ENCODE measurements at places on chromosomes 11 and 22.

- no peak for DNase-seq
These were observed 16.4 kb downstream of the IL17REL start for GRCh38 chr22:49996119-49996517.

DNA sequence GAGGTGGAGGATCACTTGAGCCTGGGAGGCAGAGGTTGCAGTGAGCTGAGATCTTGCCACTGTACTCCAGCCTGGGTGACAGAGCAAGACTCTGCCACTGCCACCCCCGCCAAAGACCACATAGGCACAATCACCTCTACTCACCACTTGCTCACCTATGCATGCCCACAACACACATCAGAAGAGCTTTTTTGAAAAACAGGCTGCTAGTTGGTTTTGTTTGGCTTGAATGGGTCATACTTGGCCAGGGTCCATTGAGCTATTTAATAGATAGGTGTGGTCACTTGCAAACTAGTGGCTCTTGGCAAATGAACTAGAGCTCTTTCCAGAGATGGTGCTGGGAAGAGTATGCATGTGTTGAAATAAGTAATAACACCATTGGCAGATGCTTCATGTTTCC, 80.1 kb downstream of the EMSY start:
- no peak for DNase-seq

GRCh38 chr11:103413266-103413888, 304.2 kb downstream of the DYNC2H1 start:
- no peak for DNase-seq

DNA sequence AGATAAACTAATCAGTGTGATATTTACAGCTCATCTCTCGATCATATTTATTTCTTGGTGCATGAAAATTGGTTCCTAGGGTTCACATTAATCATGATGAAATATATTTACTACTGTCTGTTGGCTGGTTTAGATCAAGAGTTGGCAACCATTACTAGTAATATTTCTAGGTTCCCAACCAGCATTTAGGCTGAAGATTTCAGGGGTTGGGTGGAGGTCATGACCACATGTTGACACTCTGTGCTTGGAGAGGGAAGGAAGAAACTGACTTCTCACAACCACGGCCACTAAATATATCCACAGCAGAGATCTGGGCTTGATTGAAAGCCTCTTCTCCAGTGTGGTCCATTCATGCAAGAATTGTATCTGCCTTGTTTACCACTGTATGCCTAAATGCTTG, 87.9 kb downstream of the ALX4 start:
- DNase-seq: no peak

DNA sequence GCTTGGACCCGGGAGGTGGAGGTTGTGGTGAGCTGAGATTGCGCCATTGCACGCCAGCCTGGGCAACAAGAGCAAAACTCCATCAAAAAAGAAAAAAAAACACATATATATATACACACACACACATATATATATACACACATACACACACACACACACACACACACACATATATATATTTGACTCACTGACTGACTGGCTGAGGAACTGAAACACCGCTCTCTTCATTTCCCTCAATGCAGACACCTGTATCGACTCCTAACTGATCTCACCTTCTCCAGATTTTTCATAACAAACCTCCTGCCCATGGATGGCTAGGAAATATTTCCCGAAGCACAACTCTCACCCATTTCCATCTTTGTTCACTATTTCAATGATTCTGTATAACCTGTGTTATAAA, 140.7 kb upstream of the ANO3 start:
- DNase-seq: no peak

DNA sequence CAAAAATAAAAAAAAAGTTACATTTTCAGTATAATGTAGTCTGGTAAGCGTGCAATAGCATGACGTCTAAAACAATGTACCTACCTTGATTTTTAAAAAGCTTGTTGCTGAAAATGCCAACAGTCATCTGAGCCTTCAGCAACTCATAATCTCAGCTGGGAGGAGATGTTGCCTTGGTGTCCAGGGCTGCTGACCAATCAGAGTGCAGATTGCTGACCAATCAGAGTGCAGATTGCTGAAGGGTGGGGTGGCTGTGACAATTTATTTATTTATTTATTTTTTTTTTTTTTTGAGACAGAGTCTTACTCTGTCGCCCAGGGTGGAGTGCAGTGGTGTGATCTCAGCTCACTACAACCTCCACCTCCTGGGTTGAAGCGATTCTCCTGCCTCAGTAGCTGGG, 17.8 kb downstream of the ZBED4 start:
- DNase-seq: peak; percentile 41

- no peak for DNase-seq
These were observed 16.4 kb downstream of the PRR33 start for GRCh38 chr11:1875093-1875850.

GRCh38 chr11:127098684-127099083, 98.1 kb upstream of the KIRREL3 start:
- no peak for DNase-seq

DNA sequence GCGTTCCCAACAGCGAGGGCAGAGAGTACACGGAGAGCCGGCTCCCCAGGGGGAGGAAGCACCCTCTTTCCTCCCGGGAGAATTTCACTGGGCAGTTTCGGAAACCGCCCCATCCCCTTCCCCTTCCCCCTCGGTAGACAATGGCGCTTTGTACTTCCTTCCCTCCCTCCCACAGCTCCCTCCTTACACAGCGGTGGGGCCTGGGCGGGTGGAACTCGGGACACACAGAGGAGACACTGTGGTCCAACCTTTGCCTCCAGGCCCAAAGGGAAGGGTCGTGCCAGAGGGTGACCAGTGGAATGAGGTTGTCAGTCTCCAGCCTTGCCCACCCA, 4.3 kb downstream of the SMTN start:
- peak; percentile 97 for DNase-seq

DNA sequence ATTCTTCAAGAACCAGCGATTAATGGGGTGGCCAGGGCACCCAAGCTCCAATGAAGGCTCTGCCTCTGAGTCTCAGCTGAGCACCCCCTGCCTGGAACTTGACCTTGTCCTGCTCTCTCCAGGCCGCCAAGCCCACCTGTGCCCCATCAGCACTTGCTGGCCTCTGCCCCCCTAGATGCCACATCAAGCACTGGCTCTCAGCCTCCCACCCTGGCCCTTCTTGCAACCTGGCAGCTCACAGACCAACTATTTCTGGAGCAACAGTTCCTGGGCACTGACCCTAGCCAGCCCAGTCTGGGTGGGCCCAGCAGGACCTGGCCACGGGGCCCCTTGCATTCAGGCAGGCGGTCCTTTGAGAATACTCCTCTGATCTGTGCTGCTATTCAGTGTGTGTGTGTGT, 98.8 kb upstream of the PITPNB start:
- DNase-seq: no peak

DNA sequence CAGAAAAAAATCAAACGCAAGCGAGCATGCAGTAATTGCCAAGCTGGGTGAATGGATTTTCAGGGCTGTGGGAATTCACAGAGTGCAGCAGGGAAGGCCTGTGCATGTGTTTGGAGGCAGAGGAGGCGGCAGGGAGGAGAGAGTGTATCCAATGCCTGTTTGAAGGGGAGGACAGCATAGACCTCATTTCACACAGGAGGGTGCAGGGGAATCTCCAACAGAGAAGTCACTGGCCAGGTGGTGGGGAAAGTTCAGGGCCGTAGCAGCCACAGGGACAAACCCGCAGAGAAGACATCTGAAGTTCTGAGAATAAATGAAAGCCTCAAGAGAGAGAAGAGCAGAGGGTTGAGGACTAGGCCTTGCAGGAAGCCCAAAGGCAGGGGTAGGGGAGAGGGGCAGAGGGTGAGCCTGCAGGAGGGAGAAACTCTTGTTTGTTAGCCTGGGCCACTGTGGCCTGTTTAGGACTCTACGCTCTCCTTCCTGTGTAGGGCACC, 19.2 kb upstream of the KDM2A start:
- DNase-seq: no peak

DNA sequence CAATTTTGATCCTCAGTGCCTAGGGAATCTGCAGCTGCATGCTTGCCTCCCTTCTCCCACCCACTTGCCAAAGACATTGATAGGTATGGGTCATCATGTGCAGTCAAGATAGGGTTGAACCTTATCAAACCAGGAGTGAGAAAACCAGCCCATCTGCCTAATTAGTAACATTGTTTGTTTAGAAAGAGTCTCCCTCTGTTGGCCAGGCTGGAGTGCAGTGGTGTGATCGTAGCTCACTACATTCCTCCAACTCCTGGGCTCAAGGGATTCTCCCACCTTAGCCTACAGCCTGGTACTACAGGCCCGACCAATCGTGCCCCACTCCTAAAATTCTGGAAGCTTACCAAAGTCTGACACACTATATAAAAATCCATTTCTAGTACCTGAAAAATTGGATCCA, 4.6 kb downstream of the C11orf71 start:
- DNase-seq: peak; percentile 8

GRCh38 chr11:105000797-105001196, 22.2 kb downstream of the CASP5 start:
- no peak for DNase-seq

GRCh38 chr11:64097468-64098317, 62.0 kb downstream of the FLRT1 start:
- DNase-seq: no peak

DNA sequence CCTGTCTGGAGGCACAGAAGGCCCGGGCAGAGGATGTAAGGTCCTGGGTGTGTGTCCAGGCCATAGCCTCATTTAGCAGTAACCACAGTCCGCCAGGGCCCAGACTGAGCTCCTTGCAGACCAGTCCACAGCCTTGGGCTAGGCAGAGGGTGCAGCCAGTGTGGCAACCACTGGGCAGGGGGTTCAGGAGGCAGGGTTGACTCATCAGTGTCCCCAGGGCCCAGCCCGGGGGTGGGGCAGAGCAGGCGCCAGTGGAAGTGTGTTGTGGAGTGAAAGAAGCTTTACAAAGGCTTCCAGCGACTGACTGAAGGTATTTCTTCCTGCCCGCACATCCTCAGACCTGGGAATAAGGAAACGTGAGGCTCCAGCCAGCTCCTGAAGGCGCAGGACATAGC, 27.7 kb upstream of the WNT11 start:
- DNase-seq: peak; percentile 20

DNA sequence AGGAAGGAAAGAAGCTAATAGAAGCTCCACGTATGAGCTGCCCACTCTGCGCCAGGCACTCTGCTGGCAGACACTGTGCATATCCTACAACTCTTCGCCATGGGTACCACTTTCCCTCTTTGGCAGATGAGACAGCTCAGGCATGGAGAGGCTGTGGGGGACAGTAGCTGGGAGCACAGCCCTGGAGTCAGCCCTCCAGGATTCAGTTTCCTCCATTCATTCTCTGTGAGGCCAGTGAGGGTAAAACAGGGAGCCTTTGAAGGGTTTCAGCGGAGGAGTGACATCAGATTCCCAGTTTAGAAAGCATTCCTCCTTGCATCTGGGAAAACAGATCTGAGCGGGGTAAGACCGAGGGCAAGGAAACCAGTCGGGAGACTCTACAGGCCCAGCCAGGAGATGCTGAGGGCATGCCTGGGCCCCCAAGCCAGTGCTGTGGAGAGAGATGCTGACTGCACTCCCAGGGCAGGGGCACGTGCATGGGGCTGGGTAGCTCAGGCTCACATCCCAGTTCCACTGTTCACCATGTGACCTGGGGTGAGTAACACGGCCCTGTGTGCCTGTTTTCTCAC, 58.3 kb upstream of the EMID1 start:
- no peak for DNase-seq

- DNase-seq: no peak
These were observed 1434.8 kb downstream of the TBC1D22A start for GRCh38 chr22:48197189-48197690.

DNA sequence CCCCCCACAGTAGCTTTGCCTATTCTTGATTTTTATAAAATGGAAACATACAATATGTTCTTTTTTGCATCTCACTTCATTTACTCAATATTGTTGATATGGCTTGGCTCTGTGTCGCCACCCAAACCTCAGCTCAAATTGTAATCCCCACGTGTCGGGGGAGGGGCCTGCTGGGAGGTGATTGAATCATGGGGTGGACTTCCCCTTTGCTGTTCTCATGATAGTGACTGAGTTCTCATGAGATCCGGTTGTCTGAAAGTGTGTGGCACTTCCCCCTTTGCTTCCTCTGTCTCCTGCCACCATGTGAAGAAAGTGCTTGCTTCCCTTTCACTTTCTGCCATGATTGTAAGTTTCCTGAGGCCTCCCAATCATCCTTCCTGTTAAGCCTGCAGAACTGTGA, 431.3 kb downstream of the MN1 start:
- peak; percentile 28 for DNase-seq

DNA sequence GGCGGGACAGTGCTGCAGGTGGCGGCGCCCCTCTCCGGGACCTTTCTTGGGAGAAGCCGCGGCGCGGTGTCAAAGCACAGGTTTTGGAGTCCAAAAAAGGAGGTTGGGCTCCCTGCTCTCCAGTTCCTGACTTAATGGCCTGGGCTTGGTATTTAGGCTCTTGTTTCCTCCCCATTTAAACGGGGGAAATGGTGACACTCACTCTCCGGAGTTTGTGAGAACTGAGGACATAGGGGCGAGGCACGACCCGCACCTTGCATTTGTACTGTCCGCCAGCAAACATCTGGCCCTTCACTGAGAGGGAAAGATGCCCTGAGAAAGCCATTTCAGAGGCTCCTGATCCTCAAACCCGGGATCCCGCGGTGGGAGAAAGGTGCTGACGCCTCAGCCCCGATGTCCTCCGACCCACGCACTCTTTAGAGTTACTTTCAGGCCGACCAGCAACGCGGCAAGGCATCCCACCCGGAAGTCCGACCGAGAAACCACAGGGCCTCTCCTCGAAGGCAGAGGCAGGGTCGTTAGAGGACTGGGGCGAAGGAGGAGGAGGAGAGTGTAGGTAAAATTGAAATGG, 2.9 kb upstream of the WDR74 start:
- DNase-seq: no peak

GRCh38 chr11:3833449-3833848, 7.3 kb downstream of the RHOG start:
- no peak for DNase-seq

DNA sequence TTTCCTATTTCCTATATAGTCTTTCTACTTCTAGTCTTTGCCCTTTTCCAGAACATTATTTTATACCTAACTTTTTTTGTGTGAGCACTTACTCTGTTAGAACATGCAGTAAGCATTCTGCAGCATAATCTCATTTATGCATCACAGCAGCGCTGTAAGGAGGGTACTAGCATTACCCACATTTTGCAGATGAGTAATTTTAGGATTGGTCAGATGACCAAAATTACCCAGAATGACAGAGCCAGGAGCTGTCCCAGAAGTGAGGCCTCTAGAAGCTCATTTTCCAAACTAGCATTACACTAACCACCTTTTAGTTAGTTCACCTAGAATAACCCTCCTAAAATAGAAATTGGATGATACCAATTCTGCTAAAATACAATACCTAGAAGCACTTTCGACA, 47.1 kb upstream of the ARHGAP32 start:
- no peak for DNase-seq

DNA sequence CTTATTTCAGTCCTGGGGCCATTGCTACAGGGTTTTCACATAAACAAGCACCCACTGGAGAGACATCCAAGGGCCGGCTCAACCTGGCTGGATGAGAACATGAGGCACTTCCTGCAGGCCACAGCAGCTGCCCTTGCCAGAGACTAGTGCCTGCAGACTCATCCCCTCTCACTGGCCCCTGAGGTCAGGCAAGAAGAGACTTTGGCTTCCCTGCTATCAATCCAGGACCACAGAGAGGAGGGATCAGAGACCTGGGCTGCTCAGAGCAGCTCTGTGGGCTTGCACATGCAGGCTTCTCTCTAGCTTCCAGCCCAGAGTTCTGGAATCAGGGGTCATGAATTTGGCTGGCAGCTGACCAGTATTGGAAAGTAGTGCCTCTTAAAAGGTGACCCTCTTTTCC, 79.5 kb downstream of the CABIN1 start:
- DNase-seq: no peak

- DNase-seq: no peak
These were observed 2357.2 kb downstream of the LRRC4C start for GRCh38 chr11:39102236-39102635.

All from SK-MEL-5 (cell line).